Hypothalamus (tissue), 51 donors: ENCODE measurements at places on chromosomes 6 and 20.

GRCh38 chr20:19368351-19368750 lies 155.9 kb downstream of the SLC24A3 start:
- peak; percentile 31 for DNase-seq

DNA sequence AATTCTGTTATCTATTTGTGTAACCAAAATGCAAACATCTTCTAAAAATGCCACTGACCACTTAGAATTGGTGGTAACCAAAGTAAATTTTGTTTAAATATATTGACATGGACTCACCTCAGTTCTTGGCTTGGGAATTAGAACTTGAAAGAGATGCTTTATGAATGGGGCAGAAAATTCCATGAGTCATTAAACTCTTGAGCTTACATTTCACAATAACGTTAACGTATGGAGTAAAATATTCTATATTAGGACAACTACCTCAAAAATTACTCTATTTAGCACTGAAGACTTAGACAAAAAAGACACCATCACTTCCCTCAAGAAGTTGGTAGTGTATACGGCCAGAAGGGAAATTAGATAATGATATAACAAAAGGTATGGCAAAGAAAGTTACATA lies 752.2 kb upstream of the MARCKS start:
- DNase-seq: no peak

- DNase-seq: peak; percentile 52
These were observed 744 bp downstream of the RAB23 start for GRCh38 chr6:57221191-57221935.

- DNase-seq: no peak
These were observed 95.7 kb downstream of the SMLR1 start for GRCh38 chr6:130922922-130923321.

- no peak for DNase-seq
These were observed 262.3 kb upstream of the PLN start for GRCh38 chr6:118285791-118286190.

DNA sequence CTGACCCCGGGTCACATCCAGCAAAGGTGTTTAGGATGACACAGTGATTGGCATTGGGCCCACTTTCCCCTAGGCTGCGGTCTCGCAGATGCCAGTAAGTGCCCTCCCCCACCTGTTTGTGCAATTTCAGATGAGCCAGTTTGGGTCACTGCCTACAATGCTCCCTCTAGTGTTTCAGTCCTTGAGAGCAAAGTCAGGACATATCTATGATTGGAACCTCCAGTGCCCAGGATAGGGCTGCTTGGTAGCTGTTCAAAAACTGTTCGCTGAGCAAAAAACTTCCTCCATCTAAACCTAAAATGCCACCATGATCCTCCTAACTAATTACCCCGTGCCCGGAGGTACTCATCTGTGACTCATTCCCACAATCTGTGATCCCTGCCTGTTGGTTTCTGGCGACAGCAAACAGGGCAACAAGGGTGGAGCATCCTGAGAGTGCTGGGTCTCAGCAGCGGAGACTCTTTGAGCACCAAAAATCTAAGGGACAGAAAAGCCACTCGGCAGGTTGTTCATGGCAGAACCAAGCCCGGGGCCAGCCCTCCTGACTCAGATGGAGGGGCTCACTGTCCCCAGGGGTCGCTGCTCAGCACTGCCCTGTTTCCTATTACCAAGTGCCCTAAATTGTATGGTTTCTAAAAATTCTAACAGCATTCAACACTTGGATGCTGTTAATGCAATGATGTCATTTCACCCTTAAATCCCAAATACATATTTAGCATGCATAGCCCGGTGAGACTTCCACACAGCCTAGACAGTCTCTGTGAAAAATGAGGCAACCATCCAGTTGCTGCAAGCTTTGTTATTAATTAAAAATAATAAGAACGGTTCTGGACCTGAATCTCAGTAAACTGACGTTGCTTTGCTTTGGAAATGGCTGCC lies 5.0 kb downstream of the VSX1 start:
- DNase-seq: no peak

DNA sequence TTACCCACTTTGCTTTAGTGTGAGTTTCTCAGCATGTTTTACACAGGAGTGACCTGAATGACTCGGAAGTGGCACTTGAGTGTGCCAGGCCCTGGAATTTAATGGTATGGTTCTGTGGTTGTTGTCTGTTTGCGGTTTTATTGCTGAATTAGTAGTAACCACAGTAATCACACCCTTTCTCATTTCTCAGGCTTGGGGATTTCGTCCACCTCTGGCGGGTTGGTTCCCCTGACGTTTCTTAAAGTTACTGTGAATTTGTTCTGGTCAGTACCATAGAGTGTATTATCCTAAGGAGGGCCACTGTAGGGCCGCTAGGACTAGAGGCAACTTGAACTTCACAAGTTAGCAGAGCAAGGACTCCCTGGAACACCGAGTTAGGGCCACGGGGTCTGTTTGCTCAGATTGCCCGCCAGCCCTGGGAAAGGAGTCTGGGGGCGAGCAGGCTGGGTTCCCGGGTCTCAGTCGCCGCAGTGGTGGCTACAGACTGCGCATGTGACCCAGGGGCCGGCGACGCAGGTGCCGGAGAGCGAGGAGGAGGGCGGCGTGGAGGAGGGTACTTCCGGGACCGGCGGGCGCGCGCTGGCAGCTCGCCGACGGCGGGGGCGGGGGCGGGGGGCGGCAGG lies 546 bp upstream of the KLHL32 start:
- no peak for DNase-seq

GRCh38 chr20:41044409-41045062 lies 15.9 kb downstream of the TOP1 start:
- DNase-seq: no peak

- no peak for DNase-seq
These were observed 123.3 kb upstream of the DUSP22 start for GRCh38 chr6:168865-169455.

GRCh38 chr6:122620902-122621301 lies 10.7 kb downstream of the PKIB start:
- no peak for DNase-seq

- no peak for DNase-seq
These were observed 204.5 kb upstream of the TAB2 start for GRCh38 chr6:149112976-149113375.

DNA sequence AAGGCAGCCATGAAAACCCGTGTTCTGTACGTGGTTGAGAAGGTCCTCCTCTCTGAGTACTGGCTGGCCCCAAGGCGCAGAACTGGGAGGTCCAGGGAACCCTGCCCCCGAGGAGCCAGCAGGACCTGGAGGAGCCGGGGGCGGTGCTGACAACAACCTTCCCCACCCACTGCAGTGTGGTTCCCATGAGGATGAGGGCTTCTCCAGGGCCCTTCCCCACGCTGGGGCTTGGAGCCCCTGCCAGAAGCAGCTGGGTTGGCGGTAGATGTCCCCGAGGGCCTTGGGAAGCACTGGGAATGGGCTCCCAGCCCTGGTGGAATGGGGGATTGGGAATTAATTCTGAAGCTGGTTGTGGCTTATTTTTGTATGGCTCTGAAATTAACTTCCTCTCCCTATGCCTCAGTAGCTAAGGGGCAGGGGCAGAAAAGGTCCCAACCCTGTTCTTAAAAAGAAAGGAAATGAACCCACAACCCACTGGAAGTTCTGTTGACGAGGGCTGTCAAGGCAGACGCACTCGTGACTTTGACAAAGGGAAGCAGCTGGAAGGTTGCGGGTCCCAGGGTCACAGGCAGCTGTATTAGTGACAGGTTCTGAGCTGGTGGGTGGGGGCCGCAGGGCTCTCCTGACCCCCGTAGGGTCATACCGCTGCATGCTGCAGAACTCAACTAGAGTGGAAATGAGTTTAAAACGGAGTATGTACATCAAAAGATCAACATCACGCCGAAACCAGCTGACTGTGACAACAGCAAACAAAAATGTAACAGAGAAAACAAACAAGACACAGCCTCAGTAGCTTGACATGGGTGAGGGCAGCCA lies 13.9 kb upstream of the HELZ2 start:
- DNase-seq: no peak

GRCh38 chr6:137510923-137511322 lies 16.7 kb upstream of the OLIG3 start:
- DNase-seq: no peak
